ENCODE measurements at places on chromosomes 12 and 14.

DNA sequence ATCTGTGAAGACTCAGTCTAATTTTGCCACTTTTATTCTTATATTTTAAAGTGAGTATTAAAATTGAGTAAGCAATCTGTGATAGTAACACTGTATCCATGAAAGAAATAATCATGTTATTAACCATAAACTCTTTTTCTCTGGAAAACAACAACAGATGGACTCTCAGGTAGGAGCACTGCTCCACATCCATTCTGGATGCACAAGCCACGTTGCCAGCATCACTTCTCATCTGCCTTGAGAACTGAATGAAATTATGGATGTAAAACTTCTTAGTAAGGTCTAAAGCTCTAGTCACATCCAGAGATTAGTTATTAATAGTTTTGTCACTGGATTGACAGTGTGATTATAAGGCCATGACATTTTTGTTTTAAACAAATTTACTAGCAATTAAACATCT, 489.1 kb upstream of the SYT1 start:
- DNase-seq: no peak

DNA sequence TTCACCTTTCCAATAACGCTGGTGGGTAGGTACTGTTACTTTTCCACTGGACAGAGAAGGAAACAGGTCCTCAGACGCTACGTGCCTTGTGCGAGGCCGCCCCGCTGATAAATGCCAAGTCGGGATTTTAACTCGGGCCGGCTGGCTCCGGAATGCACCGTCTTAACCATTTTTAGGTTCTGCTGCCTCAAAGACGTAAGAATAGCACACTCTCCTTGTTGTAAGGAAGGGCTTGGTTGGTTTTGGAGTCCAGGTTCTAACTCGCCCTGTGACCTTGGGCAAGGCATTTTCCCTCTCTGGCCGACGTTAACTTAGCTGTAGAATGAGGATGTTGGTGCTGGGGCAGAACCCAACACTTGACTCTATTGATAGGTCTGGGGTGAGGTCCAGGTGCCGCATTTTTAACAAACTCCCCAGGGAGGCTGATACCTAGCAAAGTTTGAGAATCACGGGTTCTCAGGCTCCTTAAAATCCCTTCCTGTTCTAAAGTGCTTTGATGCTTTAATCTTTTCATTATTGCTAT, 814 bp downstream of the ANKRD13A start:
- no peak for DNase-seq

GRCh38 chr12:128008341-128008740, 258.6 kb upstream of the TMEM132C start:
- DNase-seq: peak; percentile 2

- no peak for DNase-seq
Measured at GRCh38 chr14:54882521-54882920, 20.1 kb downstream of the GCH1 start.

DNA sequence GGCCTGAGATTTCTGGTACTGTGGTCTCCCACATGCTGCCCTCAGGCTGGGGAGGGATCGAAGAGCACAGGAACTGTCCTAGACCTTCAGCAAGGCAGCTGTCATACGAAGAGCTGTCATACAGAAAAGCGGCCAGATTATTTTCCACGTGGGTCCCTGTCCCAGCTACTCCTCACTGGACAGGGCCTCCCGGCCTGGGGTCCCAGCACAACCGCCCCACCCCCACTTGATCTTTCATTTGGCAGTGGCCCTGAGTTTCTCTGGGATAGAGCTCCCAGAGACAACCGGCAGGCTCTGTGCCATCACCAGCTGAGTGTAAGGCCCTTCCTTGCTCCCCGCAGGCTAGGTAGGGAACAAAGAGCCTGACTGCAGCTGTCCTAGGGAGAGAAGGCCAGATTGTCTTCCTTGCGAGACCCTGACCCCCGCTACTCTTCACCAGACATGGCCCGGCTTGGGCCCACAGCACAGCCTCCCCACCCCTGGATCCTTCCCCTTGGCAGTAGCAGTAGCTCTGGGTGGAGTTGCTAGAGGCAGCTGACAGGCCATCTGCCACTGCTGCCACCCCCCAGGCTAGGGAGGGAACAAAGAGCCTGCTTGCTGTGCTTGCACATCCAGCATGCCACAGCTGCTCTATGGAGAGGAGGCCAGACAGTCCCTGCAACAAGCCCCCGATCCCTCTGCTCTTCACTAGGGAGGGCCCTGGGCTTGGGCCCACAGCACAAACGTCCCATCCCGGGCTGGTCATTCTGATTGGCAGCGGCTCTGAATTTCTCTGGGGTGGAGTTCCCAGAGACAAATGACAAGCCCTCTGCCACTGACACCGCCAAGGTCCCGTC, 3.1 kb upstream of the OR4N2 start:
- no peak for DNase-seq

DNA sequence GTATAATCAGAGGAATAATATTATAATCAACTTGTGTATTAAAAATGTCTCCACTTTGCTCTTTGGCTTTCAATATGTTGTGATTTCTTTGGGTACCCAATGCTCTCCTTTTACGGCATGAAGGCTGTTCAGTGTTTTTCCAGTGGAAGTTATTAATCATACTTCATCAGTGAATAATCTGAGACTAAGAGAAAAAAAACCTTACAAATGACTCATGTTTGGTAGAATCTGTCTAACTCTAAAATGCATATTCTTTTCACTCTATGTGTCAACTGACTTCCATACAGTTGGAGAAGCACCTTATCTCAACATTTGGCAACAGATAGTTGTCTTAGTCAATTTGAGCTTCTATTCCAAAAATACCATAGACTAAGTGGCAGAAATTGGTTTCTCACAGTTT, 82.2 kb downstream of the PTPRO start:
- DNase-seq: peak; percentile 31

- peak; percentile 16 for DNase-seq
Measured at GRCh38 chr14:104876251-104876699, 11.2 kb downstream of the CEP170B start.

- DNase-seq: no peak
Measured at GRCh38 chr12:42255866-42256261, 17.8 kb upstream of the YAF2 start.

GRCh38 chr12:48977290-48978281, 536 bp upstream of the WNT1 start:
- DNase-seq: peak; percentile 74

GRCh38 chr12:23771240-23771949, 178.1 kb downstream of the SOX5 start:
- DNase-seq: no peak

- no peak for DNase-seq
Measured at GRCh38 chr14:60133487-60133886, 31.7 kb downstream of the DHRS7 start.

DNA sequence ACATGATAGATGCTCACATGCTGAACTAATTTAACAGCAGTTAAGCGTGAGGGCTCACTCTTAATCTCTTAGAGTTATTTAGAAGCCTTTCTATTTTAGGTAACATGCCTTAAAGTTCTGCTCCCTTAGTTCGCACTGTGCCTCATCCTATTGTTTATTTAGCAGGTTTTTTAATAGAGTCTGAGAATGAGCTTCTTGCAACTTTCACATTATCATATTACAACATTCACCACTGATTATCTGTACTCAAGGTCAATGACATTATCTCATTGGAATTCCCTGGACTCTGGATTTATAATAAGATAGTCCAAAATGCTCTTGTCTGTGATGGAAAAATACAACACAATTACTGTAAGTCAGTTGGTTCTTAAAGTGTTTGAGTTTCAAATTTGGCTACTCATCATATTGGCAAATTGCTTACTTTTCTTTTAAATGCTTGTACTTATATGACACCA, 183.6 kb upstream of the SLC38A2 start:
- peak; percentile 99 for DNase-seq

GRCh38 chr12:7107636-7108002, 1.4 kb downstream of the C1RL start:
- no peak for DNase-seq

GRCh38 chr12:48004053-48004941, at the start of gene COL2A1:
Gene COL2A1, minus strand, starts transcription at chr12:48004476. Its CDS starts 155 bp downstream, at chr12:48004321.
- no peak for DNase-seq

DNA sequence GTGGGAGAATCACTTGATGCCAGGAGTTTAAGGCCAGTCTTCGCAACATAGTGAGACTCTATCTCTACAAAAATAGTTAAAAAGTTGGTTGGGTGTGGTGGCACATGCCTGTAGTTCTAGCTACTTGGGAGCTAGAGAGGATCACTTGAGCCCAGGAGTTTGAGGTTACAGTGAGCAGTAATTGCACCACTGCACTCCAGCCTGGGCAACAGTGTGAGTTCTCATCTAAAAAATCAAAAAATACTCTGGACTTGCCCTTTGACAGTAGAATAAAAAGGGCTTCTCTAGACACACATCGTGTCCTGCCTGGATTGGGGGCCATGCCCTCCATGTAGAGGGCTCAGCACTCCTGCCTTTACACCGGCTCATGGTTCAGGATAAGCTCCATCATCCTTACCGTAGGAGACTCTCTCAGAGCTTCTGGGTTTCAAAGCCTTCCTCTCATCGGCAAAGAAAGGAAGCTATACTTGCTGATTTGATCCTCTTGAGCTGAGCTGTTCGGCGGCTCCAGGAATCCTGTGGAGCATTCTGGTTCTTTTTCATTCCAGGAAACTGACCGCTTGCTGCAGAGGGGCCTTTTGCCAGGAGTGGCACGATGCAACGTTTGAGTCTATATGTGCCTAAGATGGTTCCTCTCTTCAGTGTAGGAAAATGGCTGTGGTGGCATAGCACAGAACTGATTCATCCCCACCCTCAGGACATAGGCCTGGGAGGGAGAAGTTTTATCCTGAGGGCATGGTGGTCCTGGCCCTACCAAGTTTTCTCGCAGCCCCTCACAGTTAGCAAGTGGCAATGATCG, 29.6 kb downstream of the FLVCR2 start:
- DNase-seq: no peak

DNA sequence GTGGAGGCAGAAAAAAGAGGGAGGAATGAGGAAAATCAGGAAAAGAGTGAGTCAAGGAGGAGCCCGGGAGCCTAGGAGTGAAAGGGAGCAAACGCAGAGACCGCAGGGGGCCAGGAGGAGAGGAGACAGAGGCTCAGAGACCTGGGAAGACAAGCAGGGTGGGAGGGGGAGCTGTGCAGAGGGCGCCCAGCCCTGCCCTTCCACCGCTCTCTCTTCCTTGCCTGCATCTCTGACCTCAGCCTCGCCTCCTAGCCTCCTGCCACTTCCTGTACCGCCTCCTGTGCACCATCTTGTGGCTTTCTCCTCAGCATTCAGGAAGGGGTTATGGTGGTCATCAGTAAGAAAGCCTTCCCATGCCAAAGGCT, 1.3 kb downstream of the CLSTN3 start:
- DNase-seq: no peak

- DNase-seq: no peak
Measured at GRCh38 chr14:72521968-72522741, 371.7 kb downstream of the DPF3 start.

- no peak for DNase-seq
Measured at GRCh38 chr12:26528943-26529342, 304.1 kb downstream of the ITPR2 start.
